Stimulated activated CD8-positive, alpha-beta memory T cell treated with anti-CD3 and anti-CD28 coated beads, Interleukin-4, amount 100 ng/mL, for 1 hour (primary cell): ENCODE measurements at places on chromosomes 7 and 10.

GRCh38 chr10:17443707-17444387 is 10.5 kb downstream of the ST8SIA6 start:
- DNase-seq, result no peak

GRCh38 chr7:29573567-29573966 is 9.9 kb downstream of the PRR15 start:
- no peak for DNase-seq

- no peak for DNase-seq
These were observed 2.0 kb upstream of the HEPACAM2 start for GRCh38 chr7:93228302-93228701.

DNA sequence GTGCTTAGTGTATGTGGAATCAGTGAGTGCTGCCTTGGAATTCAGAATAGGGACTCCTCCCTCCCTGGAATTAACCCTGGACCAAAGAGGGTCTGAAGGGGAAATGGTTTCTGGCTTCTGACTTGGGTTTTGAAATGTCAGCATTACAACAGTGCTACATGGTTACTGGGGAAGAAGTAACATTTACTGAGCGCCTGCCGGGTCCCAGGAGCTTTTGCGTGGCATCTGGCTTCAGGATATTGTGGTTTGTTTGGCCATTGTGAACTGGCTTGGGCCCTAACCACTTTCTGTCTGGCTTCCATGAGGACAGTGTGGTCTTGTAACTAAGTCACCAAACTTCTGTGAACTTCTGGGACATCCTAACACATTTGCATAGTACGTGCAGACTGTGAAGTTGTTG is 21.3 kb downstream of the TSPAN15 start:
- no peak for DNase-seq

DNA sequence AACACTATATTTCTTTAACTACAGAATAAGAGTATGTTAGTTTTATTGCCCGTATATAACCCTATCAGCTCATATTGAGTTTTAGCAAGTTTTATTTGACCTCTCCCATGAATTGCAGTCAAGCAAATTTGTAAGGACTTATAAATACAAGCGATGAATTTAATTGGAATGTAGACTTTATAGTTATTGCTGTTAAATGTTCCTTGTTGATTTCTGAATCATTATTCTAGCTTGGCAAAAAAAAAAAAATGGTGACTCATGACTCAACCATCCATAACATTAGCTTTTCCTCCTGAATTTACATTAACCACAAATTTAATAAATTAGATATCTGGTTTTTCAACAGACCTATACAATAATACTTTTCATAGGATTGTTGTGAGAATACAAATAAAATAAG is 334.0 kb upstream of the LRRTM3 start:
- no peak for DNase-seq

GRCh38 chr7:157543276-157543675 is 206.5 kb downstream of the DNAJB6 start:
- no peak for DNase-seq

- DNase-seq, result no peak
These were observed 8.9 kb downstream of the PIP4K2A start for GRCh38 chr10:22705527-22705926.

DNA sequence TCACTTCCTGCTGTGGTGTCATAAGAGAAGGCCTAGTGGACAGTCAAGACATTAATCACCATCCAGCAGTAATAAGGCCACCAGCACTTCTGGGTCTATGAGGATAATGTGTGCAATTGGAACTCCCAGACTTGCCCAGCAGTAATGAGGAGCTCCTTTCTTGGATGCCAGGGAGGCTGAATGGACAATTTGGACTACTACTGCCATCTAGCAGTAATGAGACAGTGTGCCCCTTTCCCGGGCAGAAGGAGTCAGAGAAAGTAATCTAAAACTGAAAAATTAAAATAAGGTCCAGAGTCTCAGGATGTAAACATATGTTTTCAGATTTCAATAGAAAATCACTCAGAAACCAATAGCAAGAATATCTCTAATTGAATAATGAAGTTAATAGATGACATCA is 400.4 kb downstream of the CDC14C start:
- DNase-seq, result no peak

DNA sequence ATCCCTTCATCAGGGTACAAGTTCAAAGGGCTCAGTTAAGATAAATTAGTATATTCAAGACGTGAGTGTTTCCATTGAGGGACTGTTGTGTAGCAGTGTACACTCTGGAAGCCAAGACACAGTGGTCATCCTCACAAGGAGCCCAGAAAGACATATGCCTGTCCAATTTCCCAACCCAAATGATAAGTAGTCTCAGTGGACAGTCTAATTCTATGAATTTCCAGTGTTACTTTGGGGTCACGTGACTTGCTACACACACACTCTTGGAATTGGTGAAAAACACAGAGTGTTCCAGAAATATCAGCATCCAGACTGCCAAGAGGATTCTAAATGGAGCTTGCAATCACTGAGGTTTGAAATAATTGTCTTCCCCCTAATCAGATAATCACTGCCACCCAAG is 365.1 kb downstream of the WDR11 start:
- DNase-seq, result no peak

DNA sequence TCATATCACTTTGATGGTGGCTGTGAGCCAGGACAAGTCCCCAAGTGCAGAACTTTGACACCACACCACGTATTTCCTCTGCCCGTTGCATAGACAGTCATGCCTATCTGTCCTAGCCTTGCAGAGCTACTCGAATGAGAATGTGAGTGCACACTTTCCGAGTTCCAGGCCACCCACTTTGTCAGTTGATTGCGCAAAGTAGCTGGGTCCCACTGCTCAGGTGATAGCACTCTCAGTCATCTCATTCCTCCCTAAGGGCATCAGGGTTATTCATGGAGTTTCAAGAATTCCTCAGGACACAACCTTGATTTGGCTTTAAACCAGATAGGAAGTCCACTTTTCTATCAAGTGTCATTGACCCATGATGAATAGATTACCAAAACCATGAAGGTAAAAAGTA is 19.3 kb downstream of the LSM5 start:
- no peak for DNase-seq
